ENCODE measurements at places on chromosomes 16 and 17.

- no peak for DNase-seq
Measured at GRCh38 chr17:80738020-80738808, 193.6 kb downstream of the RPTOR start.

GRCh38 chr17:74452033-74452840 is 14.2 kb upstream of the CD300A start:
- no peak for DNase-seq

GRCh38 chr17:67111327-67111726 is 67.0 kb downstream of the CACNG1 start:
- no peak for DNase-seq

DNA sequence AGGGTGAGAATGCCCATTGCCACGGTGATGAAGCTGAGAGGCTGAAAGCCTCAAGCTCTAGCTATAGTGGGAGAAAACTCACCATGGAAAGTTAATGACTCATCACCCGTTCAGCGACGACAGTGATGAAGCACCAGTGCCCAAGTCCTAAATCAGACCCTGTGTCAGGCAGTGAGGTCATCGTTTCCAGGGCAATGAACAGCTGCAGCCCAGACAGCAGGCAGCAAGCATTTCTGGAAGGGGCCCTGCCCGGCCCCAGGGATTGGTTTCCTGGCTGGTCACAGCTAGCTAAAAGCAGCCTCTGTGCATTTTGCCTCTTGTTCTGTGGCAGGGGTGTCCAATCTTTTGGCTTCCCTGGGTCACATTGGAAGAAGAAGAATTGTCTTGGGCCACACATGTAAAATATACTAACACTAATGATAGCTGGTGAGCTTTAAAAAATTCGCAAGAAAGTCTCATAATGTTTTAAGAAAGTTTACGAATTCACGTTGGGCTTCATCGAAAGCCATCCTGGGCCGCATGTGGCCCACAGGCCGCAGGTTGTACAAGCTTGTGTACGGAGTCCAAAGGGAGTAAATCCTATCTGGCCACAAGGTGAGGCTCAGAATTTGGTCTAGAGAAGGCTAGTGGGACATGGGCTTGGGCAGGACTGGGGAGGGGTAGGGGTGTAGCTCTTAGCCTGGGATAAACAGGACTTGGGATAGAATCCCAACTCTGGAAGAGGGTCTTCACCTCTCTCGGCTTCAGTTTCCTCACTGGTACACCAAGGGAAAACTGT is 40.6 kb downstream of the MIS12 start:
- DNase-seq: peak; percentile 24

GRCh38 chr17:69717214-69717613 is 302.7 kb downstream of the MAP2K6 start:
- no peak for DNase-seq

- DNase-seq: no peak
Measured at GRCh38 chr16:23357761-23358290, 55.7 kb downstream of the SCNN1B start.

DNA sequence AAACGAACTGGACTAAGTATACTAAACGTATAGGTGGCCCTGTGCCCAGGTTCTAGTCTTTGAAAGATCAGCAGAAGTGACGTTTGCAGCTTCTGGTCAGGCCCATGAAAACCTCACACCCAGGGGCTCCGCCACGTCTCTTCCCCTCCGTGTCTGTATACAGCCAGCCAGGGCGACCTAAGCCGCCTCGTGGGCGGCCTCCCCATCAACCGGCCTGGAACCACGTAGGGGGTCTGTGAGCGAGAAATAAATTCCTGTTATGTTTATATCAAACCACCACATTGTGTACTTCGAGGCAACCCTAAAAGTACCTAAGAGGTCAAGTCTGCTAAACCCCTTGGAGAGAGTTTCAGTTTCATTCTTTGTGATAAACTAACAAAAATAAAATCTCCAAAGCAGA is 6.8 kb downstream of the TK1 start:
- DNase-seq: no peak

GRCh38 chr17:71494062-71494855 is 626.6 kb upstream of the SOX9 start:
- peak; percentile 16 for DNase-seq

GRCh38 chr16:81185416-81185815 is 53.1 kb upstream of the BCO1 start:
- DNase-seq: no peak

DNA sequence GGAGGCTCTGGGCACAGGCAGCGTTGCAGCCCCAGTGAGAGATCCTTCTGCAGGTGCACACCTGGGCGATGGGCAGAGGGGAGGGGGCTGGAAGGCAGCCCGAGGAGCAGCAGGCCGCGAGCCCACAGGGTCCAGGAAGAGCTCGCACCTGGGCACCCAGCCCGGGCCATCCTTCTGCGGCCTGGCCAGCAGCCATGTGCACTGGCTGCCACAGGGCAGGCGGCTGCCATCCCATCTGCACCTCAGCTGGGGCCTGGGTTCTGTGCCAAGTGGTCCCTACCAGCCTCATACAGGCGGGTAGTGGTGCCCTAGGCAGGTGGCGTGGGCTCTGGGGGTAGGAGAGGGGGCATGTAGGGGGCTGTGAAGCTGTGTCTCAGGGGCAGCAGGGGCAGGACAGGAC is 197.2 kb downstream of the RBFOX3 start:
- no peak for DNase-seq

DNA sequence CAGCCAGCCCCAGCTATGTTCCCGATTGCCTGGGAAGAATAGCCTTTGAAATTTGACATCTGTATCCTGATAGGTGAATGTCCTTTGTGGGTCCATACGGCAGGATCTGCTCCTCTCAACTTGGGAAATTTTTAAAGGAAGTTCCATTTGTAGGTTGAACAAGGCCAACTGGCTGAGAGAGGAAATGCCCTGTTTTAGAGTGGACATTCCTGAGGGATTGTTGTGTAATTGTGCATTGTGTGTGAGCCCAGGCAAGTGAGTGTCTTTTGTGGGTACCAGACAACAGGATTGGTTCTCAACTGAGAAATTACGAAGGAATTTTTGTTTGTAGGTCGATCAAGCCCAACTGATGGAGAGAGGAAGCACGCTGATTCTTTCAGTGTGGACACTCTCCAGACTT is 2.6 kb upstream of the CPHXL2 start:
- DNase-seq: no peak

DNA sequence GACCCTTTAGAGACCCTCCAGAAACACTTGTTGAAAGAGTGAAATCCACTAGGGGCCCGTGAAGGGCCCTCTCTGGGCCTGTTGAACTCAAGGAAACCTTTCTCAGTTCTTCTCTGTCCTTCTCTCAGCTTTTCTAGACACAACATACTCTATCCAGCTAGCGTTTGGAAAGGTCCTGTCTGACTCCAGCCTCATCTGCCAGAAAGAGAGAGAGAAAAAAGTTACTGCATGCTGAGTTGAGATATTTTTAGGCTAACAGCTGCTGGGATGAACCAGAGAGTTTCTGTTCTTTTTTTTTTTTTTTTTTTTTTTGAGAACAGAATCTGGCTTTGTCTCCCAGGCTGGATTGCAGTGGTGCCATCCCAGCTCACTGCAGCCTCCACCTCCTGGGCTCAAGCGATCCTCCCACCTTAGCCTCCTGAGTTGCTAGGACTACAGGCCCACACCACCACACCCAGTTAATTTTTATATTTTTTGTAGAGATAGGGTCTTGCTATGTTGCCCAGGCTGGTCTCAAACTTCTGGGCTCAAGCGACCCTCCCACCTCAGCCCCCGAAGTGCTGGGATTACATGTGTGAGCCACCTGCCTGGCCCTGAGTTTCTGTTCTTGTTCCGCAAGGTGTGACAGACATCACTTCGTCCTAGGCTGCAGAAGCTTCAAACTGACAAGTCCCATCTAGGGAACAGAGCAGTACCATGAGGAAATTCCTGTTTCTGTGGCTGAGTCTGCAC is 14.9 kb upstream of the TEX2 start:
- DNase-seq: no peak

DNA sequence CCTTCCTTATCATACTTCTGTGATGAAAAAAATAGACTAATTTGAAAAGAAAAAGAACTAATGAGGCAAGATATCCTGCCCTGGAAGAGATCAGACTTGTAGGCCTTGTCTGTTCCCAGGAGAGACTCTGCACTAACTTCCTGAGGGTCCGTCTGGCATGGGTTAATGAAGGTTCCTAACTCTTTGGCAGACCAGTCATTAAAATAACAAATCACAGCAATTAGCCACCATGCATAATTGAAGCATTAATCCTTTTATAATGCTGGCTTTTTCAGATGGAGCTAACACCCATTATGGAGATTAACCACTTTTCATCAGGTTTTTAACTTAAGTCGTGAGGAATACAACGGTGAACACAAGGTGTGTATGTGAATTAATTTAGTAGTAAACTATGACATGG is 10.4 kb upstream of the KRT10 start:
- no peak for DNase-seq

GRCh38 chr16:78961464-78961863 is 639.1 kb downstream of the MAF start:
- no peak for DNase-seq

DNA sequence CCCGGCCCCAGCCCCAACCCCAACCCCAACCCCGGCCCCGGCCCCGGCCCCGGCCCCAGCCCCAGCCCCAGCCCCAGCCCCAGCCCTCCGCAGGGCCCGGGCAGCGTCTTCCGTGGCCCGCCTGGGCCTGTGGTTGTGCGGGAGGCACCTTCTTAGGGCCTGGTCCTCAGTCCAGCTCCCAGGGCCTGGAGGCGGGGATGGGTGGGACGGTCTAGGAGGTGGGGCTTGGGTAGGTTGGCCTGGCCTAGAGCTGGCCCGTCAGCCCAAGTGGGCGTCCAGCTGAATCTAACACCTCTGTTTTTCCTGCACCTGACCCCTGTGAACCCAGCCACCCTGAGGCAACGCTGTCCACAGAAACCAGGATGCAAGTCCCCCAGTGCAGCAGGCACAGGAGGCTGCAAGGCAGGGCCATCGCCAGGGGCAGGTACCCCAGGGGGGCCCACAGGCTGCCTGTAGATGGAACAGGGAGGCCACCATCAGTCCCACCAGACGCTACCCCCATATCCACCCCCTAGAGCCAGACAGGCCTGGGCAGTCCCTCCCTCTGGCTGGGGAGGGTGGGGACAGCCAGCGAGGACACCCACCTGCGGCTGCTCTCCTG is 8.8 kb downstream of the MSLN start:
- no peak for DNase-seq

GRCh38 chr16:54286090-54286365 is 559 bp downstream of the IRX3 start:
- no peak for DNase-seq

DNA sequence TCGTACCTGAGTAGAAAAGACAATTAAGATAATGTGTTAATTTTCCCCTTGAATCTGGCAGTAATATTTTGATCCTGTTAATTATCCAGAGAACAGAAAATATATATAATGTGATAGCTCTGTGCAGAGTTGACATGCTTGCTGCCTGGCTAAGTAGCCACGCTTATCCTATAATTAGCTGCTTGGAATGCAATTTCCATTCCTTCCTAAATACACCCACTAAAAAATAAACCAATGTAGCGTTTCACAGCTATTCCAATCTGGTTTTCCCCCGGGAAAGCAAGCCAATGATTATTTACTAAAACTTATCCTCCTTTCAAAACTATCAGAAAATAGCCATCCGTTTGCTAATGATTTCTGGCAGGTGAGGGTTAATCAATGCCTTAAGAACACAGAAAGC is 134.5 kb upstream of the IRX5 start:
- DNase-seq: no peak

GRCh38 chr16:79593074-79593531 is 7.4 kb downstream of the MAF start:
- DNase-seq: no peak

GRCh38 chr16:81167851-81168250 is 70.6 kb upstream of the BCO1 start:
- DNase-seq: no peak

- peak; percentile 37 for DNase-seq
Measured at GRCh38 chr16:19898924-19899604, 14.4 kb upstream of the GPRC5B start.

DNA sequence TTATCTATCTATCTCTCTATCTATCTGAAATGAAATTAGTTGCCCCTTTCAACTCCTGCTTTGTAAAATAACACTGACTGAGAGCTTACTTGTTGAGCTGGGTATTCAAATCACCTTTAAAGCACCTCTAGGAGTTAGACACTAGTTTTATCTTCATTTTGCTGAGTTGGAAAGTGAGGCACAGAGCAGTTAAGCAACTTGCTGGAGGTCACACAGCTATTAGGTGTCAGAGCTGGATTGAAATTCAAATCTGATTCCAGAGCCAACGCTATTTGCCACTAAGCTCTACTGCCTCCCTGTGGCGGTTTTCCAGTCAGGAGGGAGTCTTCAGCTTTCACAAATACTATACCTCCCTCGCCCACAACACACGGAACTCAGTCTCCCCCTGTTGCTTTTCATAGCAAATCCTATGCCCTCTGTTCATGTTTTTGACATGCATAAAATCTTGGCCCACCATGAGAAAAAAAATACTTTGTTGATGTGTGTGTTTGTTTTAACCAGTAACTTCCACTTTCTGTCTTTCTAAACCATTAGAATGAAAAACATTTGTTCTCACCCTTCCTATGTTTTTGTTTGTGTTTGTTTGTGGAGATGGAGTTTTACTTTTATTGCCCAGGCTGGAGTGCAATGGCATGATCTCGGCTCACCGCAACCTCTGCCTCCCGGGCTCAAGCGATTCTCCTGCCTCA is 74.8 kb upstream of the SMURF2 start:
- peak; percentile 38 for DNase-seq

- no peak for DNase-seq
Measured at GRCh38 chr16:74731853-74732477, 31.3 kb upstream of the MLKL start.

GRCh38 chr16:51119556-51119955 is 31.5 kb downstream of the SALL1 start:
- DNase-seq: no peak

- DNase-seq: no peak
Measured at GRCh38 chr16:48210747-48211146, 33.4 kb upstream of the LONP2 start.

- no peak for DNase-seq
Measured at GRCh38 chr17:39671651-39672521, 3.6 kb downstream of the PNMT start.
